ENCODE measurements at places on chromosomes 12 and 14.

DNA sequence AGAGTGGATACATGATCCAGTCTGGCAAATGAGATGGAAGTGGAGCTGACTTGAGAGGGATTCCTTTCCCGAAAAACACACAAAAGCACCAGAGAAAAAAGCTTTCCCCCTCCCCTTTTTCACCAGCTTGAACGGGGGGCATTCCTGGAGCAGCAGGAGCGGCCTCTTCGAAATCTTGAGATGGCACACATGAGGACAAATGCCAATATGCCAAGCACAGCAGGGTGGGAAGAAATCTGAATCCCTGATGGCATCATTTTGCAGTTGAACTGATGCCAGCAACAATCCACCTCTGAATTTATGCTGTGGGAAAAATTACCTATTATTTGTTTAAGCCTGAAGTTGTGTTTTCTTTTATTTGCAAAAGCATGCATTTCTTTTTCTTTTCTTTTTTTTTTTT lies 29.7 kb upstream of the BICD1 start:
- DNase-seq = no peak

DNA sequence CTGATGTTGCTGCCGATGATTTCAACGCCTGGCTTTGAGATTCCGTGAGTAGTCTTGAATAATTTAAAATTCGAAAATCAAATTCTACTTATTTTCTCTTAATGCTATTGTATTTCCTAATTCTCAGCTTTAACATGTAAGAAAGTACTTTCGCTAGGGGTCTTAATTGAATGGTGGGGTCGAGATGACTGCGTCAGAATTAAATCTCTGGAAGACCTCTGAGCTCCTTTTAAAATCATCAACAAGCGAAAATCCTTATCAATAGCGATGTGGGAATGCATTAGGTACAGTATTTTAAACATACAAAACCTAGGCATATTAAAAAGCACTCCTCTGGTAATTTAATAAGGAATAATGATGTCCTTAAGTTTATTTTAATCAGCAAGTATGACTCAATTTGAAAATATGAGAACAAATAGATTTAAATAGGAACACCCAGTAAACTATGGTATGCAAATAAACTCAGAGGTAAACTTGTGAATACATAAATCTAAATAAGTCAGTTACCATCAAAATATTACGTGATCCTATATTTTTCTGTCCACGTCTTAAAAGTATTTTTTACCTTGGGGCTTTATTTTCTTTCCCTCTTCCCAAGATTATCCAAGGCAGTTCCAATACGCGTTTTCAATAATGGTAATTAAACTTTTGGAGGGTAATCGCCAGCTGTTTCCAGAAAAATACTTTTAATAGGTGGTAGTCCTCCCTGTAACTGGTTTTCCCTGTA lies 1.4 kb downstream of the FOXA1 start:
- DNase-seq = no peak

GRCh38 chr12:68102163-68102562 lies 57.4 kb downstream of the IFNG start:
- no peak for DNase-seq

DNA sequence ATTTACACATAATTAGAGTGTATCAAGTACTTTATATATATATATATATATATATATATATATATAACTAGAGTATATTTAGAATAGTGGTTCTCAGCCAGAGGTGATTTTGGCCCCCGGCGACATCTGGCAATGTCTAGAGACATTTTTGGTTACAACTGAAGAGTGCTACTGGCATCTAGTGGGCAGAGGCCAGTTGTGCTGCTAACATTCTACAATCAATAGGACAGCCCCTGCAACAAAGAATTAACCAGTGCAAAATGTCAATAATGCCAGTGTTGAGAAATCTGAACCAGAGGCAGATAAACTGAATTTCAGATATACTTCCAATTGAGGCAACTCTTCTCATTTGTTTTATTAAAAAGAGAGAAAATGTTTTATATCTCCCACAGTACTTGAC lies 8.9 kb downstream of the GTF2A1 start:
- no peak for DNase-seq

DNA sequence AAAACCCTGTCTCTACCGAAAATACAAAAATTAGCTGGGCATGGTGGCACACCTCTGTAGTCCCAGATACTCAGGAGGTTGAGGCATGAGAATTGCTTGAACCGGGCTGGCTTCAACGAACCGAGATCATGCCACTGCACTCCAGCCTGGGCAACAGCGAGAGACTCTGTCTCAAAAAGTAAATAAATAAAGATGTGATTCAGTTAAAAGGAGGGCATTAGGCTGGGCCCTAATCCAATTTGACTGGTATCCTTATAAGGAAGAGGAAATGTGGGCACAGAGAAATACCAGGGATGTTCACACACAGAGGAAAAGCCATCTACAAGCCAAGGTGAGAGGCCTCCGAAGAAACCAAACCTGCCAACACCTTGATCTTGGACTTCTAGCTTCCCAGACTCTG lies 10.1 kb upstream of the DCAF4 start:
- no peak for DNase-seq

DNA sequence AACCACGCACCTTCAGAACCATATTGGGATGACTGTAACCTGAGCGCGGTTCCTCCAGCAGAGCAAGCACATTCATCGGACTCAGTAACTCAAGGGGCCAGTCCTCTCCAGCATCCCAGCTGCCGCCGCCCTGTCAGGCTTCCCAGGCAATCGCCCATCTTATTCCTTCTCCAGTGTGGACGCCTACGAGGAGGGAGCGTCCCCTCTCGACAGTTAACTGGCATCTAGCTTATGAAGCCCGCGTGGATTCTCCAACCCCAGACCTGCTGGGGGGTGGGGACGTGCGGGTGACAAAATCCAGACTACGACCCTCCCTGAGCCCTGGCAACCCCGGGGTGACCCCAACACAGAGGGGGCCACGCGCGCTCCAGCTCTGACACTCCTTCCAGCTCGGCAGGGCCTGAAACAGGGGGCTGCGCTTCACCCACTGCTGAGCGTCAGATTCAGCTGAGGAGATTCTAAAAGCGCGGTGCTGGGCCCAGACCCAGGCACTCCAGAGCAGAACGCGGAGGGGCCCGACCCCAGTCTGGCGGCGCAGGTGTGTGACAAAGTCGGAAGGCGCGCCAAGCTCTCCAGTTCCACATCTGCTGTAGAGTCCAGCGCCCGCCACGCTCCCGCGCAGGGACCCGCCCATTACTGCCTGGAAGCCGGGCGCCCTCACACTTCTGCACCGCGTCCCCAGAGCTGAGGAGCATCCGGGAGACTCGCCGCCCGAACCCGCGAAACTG lies 43.9 kb upstream of the ESR2 start:
- peak; percentile 17 for DNase-seq

DNA sequence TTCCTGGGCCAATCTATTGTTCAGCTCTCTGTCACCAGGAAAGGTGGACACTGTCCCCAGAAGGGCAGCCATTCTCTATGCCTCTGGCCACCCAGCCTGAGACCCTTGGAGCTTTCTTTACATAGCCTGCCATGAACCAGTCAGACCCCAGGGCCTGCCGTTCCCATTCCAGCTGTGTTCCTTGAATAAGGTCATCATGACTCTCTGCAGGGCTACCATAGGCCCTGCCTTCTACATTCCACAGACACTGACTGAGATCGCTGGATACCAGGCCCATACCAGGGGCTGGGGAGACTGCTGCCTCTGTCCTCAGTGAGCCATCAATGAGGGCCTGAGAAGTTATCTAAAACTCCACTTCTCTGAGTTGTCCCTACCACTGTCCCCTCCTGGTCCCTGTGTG lies 75.5 kb downstream of the SYNE3 start:
- no peak for DNase-seq

DNA sequence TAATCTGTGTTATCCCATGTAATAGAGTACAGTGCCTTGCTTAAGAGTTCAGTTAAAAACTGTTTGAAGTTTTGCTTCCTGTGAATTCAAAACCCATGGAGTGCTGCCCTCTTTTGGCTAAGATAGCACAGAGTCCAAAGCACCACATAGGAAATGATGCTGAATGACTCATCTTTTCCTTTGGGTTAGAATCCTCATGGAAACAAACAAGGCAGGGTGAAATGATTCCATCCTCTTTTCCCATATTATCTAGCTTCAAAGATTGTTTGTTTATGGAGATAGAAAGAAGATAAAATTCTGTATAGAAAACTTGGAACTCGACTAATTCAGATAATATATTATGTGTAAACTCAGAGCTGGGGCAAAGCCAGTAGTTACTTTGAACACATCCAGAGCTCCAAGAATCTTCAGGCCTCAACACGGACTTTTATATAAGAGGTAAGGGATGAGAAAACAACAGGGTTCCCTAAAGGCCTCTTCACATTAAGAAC lies 87.4 kb downstream of the OTOGL start:
- DNase-seq = peak; percentile 91

DNA sequence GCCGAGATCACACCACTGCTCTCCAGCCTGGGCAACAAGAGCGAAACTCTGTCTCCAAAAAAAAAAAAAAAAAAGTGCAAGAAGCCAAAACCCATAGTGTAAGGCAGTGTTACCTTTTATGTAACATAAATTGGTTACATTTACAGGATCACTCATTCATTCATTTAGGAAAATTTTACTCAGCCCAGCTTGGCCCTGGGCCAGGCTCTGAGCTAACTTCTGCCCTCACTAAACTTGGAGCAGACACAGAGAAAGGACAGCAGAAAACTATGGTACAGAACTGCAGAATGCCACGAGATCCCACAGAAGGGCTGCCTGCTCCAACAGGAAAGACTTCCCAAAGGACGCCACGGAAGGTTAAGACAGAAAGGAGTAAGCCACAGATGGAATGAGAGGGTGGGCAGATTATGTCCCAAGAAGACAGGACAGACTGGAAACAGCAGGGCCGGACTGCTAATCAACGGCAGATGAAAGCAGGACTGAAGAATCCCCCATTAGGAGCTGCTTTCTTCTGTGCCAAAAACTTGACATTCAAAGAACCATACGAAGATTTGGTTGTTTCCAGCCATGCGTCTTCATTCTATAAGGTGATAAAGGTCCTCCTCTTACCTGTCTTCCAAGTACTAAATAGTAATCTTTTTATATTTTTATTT lies 18.9 kb downstream of the PPP1R13B start:
- no peak for DNase-seq

DNA sequence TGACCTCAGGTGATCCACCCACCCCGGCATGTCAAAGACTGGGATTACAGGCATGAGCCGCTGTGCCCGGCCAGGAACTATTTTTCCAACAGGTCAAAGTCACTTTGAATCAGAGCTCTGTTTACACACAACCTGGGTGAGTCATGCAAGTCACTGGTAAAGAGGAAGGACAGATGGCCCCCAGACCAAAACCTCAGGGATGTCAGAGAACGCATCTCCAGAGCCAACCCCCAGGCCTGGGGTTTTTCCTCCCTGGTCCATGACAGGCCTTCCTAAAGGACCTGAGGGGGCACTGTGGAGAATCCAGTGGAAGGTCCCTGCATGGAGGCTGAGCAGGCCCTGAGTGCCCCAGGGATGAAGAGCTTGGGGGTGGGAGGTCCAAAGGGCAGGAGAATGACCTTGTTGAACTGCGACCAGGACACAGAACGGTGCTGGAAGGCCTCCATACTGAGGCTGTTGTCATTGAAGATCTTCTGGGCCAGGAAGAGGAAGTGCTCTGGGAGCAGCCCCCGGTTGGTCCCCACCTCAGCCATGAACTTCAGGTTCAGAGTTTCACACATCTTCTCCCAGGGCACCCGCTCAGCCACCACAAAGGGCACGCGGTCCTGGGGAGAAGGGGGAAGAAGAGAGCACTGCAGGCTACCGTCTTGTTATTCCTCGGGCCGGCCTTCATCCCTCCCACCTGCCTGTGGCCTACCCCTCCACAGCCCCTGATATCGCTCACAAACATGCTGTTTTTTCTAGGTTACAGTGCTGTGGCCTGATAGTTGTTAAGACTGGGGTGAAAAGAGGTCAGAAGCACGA lies 9.1 kb downstream of the STAT6 start:
- no peak for DNase-seq

- DNase-seq = no peak
Observed at GRCh38 chr14:51507511-51507905, 144.2 kb upstream of the FRMD6 start.

DNA sequence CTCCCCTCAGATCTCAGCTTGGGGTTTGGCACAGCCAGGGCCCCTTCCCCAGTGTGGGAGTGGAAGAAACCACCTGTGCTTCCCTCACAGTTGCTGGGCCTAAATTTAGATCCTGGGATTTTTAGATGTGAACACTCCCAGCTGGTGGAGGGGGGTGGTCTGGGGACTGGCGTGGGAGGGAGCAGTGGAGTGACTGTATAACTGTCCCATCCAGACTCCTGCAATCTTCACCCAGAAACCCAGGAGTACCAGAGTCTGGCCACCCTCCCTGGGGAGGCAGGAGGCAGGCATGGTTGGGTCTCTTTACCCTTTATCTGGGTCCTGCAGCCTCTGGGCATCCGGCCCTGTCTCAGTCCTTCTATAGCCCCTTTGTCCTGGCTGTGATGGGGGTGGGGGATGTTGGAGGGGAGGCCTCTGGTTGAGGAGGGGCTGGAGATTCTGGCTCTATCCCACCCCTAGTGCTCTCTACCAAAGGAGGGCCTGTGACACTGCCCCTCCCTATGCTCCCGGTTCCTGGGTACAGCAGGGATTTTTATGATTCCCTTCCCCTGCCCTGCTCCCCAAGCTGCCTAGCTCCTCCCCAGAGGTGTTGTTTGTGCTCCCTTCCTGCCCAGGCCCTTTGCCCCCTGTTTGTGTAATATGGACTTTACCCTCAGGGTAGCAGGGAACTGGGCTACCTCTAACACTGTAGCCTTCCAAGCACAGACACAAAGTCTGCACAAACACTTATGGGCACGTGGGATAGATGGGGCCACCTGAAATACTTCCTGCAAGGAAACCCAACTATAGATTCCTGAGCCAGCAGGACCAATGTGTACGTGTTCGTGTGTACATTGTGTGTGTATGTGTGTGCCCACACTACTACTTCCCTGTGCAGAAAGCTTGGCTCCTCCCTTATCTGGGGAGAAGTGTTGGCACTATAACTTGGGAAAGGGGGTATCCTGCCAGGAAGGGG lies 1.7 kb downstream of the ERBB3 start:
- no peak for DNase-seq

DNA sequence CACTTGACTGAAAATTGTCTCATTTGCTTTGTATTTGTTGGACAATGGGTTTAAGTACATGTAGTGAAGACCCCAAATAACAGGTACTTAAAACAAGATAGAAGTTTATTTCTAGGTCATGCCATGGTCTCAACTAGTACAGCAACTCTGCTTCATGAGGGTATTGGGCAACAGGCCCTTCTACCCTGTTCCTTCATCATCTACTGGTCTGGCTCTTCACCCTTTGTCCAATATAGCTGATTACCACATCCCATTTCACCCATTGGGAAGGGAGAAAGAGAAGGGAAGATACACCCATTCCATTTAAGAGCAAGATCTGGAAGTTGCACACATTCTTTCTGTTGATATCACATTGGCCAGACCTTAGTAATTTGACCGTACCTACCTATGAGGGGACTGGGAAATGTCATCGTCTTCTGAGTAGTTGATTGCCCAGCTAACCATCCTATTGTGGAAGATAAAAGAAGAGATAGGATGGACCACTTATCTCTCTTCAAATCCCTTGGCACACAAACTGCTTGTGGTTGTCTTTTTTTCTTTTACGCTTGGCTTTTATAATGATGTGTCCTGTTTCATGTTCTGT lies 104.6 kb downstream of the DIP2B start:
- DNase-seq = no peak

- no peak for DNase-seq
Observed at GRCh38 chr12:104591257-104591885, 134.6 kb downstream of the CHST11 start.

- DNase-seq = no peak
Observed at GRCh38 chr14:68977718-68978171, 1.4 kb downstream of the ACTN1 start.

- DNase-seq = no peak
Observed at GRCh38 chr12:64747695-64748094, 11.5 kb downstream of the GNS start.

Data from smooth muscle cell of the brain vasculature (primary cell).